A549 treated with AZD2906 at 1 μM for 4 hours (cell line): ENCODE measurements at places on chromosomes 12 and 14. TPM values are rescaled to one million over a fixed set of nuclear protein-coding genes. Genes with fewer than 3 reads are reported as not detected.

Gene CD163L1
- total RNA-seq: 0.22 to 0.67 TPM (median 0.41 TPM) in 5 replicates

Gene LAG3
- total RNA-seq: 0.83 to 1.6 TPM (median 1.4 TPM) in 5 replicates

Gene CRIP1
- 1,746 to 1,969 TPM (median 1,931 TPM) in 5 replicates for total RNA-seq

Gene WASHC4
- total RNA-seq: 21.3 to 28.2 TPM (median 23.3 TPM) in 5 replicates

Gene GPR68
- total RNA-seq: 0.24 to 0.49 TPM (median 0.38 TPM) in 5 replicates

Gene RHEBL1
- total RNA-seq: 3.2 to 5.1 TPM (median 4.1 TPM) in 5 replicates

Gene BMP4
- 2.3 to 3.0 TPM (median 2.4 TPM) in 5 replicates for total RNA-seq

Gene LTB4R2
- total RNA-seq: 2.4 to 5.1 TPM (median 4.0 TPM) in 5 replicates

Gene KRT72
- total RNA-seq: 0.05 TPM in 1 of 5 replicates, not detected in the others

Gene CTSG
- total RNA-seq: not detected in 5 replicates

Gene KRT73
- not detected in 5 replicates for total RNA-seq

Gene PIWIL1
- 0.05 to 0.14 TPM in 2 of 5 replicates, not detected in the others for total RNA-seq

Gene KRT77
- total RNA-seq: not detected in 5 replicates

Gene TSHR
- total RNA-seq: not detected in 5 replicates

Gene STK38L
- total RNA-seq: 8.4 to 14.7 TPM (median 10.4 TPM) in 5 replicates

Gene MYO1H
- total RNA-seq: not detected in 5 replicates

Gene LBHD2
- 0.18 to 0.25 TPM (median 0.22 TPM) in 3 of 5 replicates, not detected in the others for total RNA-seq

Gene TAC3
- total RNA-seq: 0.16 to 0.26 TPM (median 0.21 TPM) in 3 of 5 replicates, not detected in the others

Gene KRT85
- 0.05 to 0.10 TPM in 2 of 5 replicates, not detected in the others for total RNA-seq

Gene TAS2R19
- total RNA-seq: 0.15 TPM in 1 of 5 replicates, not detected in the others

Gene CD69
- total RNA-seq: not detected in 5 replicates

Gene RNASE4
- total RNA-seq: 4.6 to 9.5 TPM (median 8.4 TPM) in 5 replicates

Gene SPSB2
- 24.5 to 34.1 TPM (median 33.9 TPM) in 5 replicates for total RNA-seq

Gene DHRS2
- 5.8 to 7.6 TPM (median 5.9 TPM) in 5 replicates for total RNA-seq

Gene MDP1
- 28.9 to 33.7 TPM (median 31.1 TPM) in 5 replicates for total RNA-seq

Gene MYF5
- not detected in 5 replicates for total RNA-seq

Gene C14orf180
- not detected in 5 replicates for total RNA-seq

Gene ADCY4
- total RNA-seq: not detected in 5 replicates

Gene CCDC196
- total RNA-seq: not detected in 5 replicates

Gene PKP2
- 7.6 to 9.4 TPM (median 9.0 TPM) in 5 replicates for total RNA-seq

Gene SBNO1
- total RNA-seq: 16.5 to 25.4 TPM (median 21.1 TPM) in 5 replicates

Gene CLEC6A
- total RNA-seq: not detected in 5 replicates

Gene COCH
- 21.2 to 28.4 TPM (median 24.2 TPM) in 5 replicates for total RNA-seq

Gene PLEKHD1
- total RNA-seq: 0.01 to 0.05 TPM (median 0.02 TPM) in 5 replicates

Gene CMKLR1
- 0.02 to 0.06 TPM (median 0.02 TPM) in 3 of 5 replicates, not detected in the others for total RNA-seq

Gene PSMB5
- total RNA-seq: 293 to 320 TPM (median 308 TPM) in 5 replicates

Gene FBRSL1
- total RNA-seq: 94.9 to 117 TPM (median 106 TPM) in 5 replicates

Gene HOXC4
- 2.0 to 3.3 TPM (median 2.6 TPM) in 5 replicates for total RNA-seq

Gene TOX4
- 62.2 to 68.9 TPM (median 67.1 TPM) in 5 replicates for total RNA-seq

Gene KRT74
- 0.02 to 0.03 TPM in 2 of 5 replicates, not detected in the others for total RNA-seq

Gene RNASE1
- total RNA-seq: 0.10 to 0.36 TPM (median 0.18 TPM) in 4 of 5 replicates, not detected in the other

Gene FGF23
- total RNA-seq: not detected in 5 replicates

Gene FOXN3
- total RNA-seq: 4.2 to 6.0 TPM (median 5.9 TPM) in 5 replicates

Gene POLR3B
- 4.3 to 5.4 TPM (median 4.9 TPM) in 5 replicates for total RNA-seq

Gene P2RX4
- total RNA-seq: 15.7 to 22.5 TPM (median 18.9 TPM) in 5 replicates

Gene KCNC2
- total RNA-seq: not detected in 5 replicates

Gene AGAP2
- 0.09 to 0.23 TPM (median 0.16 TPM) in 5 replicates for total RNA-seq

Gene LMNTD1
- not detected in 5 replicates for total RNA-seq

Gene FOXG1
- 0.09 to 0.22 TPM (median 0.19 TPM) in 5 replicates for total RNA-seq

Gene CLEC2A
- total RNA-seq: not detected in 5 replicates

Gene RILPL1
- 9.9 to 13.5 TPM (median 12.4 TPM) in 5 replicates for total RNA-seq

Gene SERPINA4
- 0.03 to 0.09 TPM (median 0.05 TPM) in 4 of 5 replicates, not detected in the other for total RNA-seq

Gene C3AR1
- total RNA-seq: not detected in 5 replicates
